Panc1 (cell line): ENCODE measurements at places on chromosomes 1 and 21.

DNA sequence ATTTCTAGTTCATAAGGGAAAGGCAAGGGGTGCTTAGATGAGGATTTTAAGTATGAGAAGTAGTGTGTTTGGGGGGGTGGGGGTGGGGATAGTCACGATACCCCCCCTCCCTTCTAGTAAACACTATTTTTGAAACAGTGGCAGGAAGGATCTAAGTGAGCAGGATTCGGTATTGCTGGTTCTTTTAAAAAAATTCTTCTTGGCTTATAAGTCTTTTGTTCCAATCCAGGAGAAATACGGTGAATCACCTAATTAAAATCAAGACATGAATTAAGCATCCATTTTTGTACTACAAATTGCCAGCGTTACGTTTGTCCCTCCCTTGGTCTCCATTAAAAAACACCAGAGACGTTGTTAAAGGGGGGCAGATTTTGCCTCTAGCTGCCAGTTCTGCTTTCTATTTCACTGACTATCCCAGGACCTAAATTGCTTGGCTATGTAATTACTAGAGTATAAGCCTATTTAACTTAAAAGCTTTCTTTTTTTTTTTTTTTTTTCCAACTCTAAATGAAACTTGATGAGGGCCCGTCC is 911 bp downstream of the LMO4 start:
- DNase-seq = no peak

GRCh38 chr21:37164742-37165141 is 91.7 kb downstream of the TTC3 start:
- no peak for DNase-seq

DNA sequence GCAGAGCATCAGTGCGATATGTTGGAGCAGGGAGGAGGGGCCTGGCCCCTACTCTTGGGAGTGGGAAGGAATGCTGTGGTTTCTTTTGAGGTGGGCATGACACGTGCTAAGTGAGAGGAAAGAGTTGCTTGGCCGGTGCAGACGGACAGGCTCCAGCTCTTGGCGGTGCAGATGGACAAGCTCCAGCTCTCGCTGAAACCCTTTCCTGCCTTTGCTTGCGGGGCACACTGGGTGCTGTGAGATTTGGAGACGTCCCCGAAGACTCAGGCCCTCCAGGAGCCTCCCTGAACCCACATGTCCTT is 15.9 kb downstream of the PDXK start:
- DNase-seq = no peak

DNA sequence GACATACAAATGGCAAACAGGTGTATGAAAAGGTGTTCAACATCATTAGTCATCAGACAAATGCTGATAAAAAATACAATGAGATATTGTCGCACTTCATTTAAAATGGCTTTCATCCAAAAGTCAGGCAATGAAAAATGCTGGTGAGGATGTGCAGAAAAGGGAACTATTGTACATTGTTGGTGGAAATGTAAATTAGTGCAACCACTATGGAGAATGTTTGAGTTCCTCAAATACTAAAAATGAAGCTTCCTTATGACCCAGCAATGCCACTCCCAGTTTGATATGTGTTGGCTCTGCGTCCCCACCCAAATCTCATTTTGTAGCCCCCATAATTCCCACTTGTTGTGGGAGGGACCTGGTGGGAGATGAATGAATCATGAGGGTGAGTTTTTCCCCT is 309.7 kb upstream of the ZRANB2 start:
- no peak for DNase-seq

- no peak for DNase-seq
Measured at GRCh38 chr1:162498496-162498810, 835 bp downstream of the UHMK1 start.

GRCh38 chr1:15346346-15347030 is 63.2 kb upstream of the EFHD2 start:
- no peak for DNase-seq

GRCh38 chr1:196400478-196401451 is 207.5 kb downstream of the KCNT2 start:
- no peak for DNase-seq

GRCh38 chr1:92916899-92917298 is 44.4 kb downstream of the DIPK1A start:
- DNase-seq = no peak

- DNase-seq = no peak
Measured at GRCh38 chr1:25583519-25584370, 32.8 kb upstream of the MAN1C1 start.

- DNase-seq = no peak
Measured at GRCh38 chr21:34204481-34205439, 131.4 kb downstream of the MRPS6 start.

DNA sequence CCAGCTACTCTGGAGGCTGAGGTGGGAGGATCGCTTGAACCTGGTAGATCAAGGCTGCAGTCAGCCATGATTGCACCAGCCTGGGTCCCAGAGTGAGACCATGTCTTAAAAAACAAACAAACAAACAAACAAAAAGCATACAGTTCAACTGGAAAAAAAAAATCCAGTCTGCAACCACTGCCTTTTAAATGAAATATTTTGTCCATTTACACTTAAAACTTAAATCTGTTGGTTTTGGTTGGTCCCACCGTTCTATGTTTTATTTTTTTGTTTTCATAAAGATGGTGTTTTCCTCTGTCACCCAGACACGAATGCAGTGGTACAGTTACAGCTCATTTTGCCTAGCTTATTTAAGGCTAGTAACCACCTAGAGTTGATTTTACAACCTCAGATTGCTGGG is 9.8 kb downstream of the FALEC start:
- no peak for DNase-seq

DNA sequence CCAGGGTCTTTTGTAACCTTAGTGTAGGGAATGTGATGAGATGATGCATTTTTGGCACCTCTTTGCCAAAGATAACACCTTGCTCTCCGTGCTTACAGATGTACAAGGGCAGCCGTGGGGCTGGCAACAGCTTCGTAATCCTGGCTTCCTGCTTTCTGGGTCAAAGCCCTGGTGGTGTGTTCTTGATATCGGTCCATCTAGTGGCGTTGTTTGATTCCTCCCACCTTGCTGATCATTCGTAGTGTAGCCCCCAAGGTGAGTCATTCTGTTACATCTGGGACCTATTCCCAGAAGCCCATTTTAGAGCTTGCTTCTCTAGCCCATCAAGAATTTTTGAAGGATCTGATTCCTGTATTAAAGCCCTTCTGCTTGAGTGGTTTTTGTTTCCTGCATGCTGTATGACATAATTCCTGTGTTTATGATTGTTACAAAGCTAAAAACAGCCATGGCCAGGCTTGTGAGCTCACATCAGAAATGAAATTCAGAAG is 7.0 kb upstream of the CCT8 start:
- no peak for DNase-seq

DNA sequence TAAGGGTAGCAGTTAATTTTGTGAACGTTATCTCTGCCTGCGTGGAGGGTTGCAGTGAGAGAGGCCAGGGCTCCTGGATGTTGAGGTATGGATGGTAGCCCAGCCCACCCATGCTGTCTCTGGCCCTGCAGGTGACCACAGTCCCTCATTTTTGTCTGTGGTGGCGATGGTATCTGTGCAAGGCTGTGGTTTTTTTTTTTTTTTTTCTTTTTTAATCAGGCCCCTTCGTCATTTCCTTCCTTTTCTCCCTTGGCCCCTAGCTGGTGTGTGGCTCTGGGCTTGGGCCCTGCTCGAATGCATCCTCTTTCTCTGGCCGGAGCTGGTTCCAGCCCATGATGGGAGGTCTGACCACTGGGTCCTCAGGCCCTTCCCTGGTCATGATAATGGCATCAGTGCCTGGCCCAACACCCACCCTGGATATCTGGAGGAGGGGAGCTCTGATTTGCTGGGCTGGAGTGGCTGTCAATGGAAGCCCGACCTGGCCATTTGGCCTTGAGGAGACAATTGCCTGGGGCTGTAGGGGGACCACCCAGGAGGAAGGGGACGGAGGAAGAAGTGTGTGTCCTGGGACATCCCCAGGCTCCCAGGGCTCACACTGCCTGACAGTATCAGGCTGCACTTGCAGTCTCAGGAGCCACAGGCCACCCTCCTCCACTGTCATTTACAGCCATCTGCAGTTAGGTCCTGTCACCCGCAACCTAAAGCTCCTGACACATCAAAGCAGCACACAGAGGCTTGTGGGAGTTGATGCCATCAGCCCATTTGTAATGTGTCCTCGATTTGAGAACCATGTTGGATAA is 8.1 kb upstream of the RNF187 start:
- no peak for DNase-seq

GRCh38 chr1:51518033-51518585 is 957 bp downstream of the EPS15 start:
- no peak for DNase-seq

GRCh38 chr1:81484284-81484683 is 316.4 kb upstream of the ADGRL2 start:
- no peak for DNase-seq

DNA sequence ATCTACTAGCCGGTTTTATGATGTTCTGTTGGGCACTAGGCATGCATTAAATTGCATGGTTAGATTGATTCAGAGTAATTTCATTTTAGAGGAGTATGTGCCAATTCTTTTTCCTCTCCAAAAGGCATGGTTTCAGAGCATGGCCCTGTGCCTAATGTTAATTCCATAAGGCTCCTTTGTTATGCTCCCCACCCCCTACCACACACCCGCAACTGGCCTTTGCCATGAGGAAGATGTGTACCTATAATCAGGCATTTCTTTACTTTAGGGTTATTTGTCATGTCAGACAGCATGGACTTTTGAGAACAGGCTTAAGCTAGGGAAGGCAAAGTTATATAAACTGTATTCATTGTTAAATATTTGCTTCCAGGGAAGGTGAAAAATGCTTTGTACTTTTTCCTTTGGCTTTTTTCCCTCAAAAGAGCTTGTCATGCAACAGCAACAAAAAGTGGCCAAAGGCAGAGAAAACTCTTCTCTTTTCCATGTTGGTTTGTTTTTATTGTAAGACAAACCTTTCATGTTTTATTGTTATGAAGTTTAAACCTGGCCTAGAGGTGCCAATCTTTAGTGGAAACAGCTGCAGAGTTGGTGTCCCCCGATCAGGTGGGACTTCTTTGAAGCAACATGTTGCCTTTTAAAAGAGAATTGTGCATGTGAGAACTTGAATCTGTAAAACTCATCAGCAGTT is 24.3 kb upstream of the NBL1 start:
- no peak for DNase-seq

- DNase-seq = no peak
Measured at GRCh38 chr1:2318314-2319278, 72.8 kb downstream of the MORN1 start.

DNA sequence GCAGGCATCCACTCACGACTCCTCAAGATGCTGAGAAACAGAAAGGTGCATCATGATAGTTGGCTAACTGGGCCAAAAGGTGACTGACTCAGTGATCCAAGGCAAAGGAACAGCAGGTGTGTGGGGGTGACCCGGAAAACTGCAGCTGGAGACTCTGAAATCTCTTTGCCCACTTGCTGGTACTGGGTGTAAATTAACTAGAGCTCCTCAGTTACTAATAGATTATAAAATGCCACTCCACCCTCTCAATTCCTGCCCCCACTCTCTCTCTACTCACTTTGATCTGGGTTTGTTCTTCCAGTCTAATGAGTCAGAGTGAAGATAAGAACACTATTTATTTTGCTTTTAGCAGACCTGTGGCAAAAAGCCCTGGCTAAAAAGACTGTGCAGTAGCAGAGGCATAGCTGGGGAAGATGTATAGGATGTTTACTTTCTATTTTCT is 7.2 kb upstream of the PIGC start:
- DNase-seq = no peak

DNA sequence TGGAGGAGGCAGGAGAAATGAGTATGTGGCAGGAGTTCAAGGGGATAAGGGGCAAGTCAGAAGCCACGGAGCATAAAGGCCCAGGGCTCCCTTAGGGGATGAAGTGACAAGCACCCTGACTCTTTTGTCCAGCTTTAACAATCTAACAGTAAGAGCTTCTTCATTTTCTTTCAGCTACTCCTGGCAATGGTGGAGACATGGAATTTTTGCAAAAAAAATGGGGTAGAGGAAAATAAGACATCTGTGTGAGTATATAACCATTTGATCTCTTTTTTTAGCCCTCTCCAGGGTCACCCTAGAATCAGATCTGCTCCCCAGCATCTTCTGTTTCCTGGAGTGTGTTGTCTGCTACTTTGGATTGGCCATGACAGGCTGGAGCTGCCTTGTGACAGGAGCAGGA is 47.1 kb downstream of the ZNF697 start:
- no peak for DNase-seq

GRCh38 chr1:86972262-86972661 is 57.8 kb downstream of the HS2ST1 start:
- DNase-seq = no peak

GRCh38 chr1:6954591-6954990 is 169.3 kb downstream of the CAMTA1 start:
- DNase-seq = no peak

GRCh38 chr1:241325456-241325855 is 31.5 kb downstream of the RGS7 start:
- no peak for DNase-seq

DNA sequence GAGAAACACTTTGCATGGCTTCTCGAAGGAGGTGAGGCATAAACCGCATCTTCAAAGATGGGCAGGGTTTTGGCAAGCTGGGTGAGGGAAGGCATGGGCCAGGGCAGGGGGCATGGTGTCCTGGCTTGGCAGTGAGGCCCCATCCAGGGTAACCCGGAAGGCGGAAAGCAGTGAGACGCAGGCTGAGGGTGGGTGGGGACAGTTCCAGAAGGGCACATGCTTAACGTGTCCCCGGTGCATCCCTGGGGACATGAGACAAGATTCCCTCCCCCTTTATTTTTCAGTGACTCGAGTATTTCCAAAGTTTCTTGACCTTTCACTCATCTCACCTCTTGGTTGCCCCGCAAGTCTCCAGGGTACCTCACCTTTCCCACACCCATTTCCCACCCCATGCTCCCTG is 122.8 kb upstream of the SLC25A33 start:
- DNase-seq = no peak

DNA sequence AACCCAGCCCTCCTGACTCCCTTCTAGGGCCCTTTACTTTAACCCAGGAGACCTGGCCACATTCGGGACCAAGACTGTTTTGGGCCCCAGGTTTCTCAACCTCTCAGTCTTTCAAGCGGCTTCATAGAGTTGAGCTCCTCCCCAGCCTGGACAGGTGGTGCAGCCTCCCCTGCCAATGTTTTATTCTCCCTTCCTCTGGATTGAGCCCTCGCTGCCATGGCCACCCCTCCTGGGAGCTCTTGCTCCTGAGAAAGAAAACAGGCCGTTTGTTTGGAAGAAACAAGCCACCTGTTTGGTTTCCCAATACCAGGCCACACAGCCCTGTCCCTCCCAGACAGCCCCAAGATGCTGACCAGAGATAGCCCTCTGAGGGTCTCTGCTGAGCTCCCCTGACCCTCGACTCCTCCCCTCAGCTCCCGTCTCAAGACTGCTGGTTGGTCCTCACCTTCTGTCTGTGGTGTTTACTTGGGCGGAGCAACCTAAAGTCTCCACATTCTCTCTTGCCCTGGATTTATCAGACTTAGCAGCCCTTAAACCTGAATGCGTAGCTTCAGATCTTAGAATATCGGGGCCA is 3.3 kb downstream of the TMEM51 start:
- DNase-seq = no peak

- DNase-seq = no peak
Measured at GRCh38 chr1:154801234-154802011, 68.7 kb downstream of the KCNN3 start.
